Occipital lobe (tissue), 3 donors: ENCODE measurements at places on chromosomes 13 and 19. TPM values are rescaled to one million over a fixed set of nuclear protein-coding genes. Genes with fewer than 3 reads are reported as not detected.

DNA sequence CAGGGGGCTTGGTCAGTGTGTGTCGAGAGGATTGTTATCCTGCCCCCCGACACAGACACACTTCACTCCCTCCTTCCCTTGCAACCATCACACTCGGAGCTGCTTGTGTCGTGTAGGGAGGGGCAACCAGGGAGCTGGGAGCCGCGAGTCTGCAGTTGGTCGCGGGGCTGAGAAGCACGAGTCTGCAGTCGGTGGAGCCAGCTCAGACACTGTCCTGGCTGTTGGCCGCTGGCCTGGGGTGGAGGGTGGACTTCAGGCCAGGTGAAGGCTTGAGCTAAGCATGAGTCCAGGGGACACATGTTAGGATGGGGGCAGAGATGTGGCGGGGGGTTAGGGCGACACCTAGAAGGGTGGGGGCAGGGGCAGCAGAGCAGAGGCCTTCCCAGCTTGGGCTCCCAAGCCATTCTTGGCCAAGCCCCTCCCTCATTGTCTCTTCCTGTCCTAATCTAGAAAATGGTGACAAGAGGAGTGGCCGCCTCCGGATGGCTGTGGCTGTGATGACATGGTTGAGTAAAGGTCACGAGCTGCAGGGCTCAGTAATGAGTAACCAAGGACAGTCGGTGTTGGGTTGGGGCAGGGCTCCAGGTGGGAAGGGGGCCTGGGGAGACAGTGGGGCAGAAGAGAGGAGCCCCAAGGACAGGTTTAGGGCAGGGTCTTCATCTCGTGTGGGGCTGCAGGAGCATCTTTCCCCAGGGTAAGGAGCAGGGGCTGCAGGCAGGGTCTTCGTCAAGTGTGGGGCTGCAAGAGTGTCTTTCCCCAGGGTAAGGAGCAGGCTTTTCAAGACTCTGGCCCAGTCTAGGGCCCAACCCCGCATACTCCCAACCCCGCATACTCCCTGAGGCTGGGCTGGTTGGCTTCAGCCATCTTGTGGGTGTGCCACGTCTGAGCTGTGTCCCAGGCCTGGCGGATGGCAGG, 8.6 kb downstream of the PPP5C start:
- DNase-seq = no peak

DNA sequence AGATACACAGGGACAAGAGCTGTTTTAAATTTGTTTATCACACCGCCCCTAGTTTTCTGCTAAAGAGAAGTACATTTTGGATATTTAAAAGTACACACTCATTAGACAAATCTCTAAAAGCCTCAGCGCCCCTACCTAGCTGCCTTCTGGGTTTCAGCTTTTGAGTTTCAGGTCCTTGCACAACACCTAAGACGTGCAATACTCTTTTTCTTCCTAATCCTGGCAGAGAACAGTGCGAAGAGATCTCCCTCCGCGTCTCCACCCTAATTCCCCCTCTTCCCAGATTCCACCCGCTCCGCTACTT, 421 bp upstream of the KLF5 start:
- DNase-seq = no peak

DNA sequence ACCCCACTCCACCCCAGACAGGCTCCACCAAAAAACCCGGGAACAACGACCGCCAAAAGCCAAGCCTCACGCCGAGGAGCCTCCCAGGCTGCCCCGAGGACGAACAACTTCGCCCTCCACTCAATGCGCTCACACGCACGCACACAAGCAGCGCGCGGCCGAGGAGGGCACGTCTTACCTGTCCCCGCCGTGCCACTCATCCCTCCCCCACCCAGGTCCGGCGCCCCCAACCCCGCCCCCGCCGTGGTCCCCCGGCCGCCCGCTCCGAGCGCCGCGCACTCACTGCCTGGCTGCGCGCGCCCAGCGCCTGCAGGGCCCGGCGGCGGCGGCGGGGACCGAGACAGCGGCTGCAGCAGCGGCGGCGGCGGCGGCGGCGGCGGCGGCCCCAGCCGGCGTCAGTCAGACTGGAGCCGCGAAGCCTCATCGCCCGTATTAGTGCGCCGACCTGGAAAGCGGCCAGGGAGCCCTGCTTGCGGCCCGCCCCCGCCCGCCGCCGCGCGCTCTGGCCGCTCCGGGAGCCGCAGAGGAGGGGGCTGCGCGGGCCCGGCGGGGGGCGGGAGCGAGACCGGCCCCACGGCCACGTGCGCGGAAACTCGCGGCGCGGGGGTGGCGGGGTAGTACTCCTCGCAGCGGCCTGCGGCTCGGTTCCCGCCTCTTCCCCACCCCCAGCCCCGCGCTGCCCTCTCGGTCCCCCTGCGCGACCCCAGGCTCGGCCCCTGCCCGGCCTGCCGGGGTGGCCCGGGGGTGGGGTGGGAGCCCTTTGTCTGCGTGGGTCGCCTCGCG, at the start of gene SMAD9:
TSS of gene SMAD9 (minus strand) at position 406 of the 783 bp plus-strand sequence. CDS start 40,549 bp downstream, outside the sequence.
- peak; percentile 9 for DNase-seq

GRCh38 chr13:95499811-95500712, 52.5 kb upstream of the CLDN10 start:
- DNase-seq = no peak

Gene ARID3A
- total RNA-seq = 8.0 TPM

Gene NKG7
- not detected for total RNA-seq

GRCh38 chr19:50717026-50717723, 2.4 kb downstream of the SHANK1 start:
- no peak for DNase-seq

GRCh38 chr19:610801-611480, 21.3 kb downstream of the HCN2 start:
- DNase-seq = no peak

Gene ANKLE1
- 0.94 TPM for total RNA-seq

GRCh38 chr19:8499048-8499833, 3.2 kb downstream of the PRAM1 start:
- DNase-seq = no peak

Gene KIR2DL4
- not detected for total RNA-seq

GRCh38 chr13:64591971-64592370, 2638.2 kb downstream of the PCDH9 start:
- DNase-seq = no peak

Gene F7
- 0.16 TPM for total RNA-seq

Gene ZNF83
- total RNA-seq = 49.4 TPM

Gene ERF
- 7.8 TPM for total RNA-seq

Gene ICAM5
- total RNA-seq = 3.3 TPM

DNA sequence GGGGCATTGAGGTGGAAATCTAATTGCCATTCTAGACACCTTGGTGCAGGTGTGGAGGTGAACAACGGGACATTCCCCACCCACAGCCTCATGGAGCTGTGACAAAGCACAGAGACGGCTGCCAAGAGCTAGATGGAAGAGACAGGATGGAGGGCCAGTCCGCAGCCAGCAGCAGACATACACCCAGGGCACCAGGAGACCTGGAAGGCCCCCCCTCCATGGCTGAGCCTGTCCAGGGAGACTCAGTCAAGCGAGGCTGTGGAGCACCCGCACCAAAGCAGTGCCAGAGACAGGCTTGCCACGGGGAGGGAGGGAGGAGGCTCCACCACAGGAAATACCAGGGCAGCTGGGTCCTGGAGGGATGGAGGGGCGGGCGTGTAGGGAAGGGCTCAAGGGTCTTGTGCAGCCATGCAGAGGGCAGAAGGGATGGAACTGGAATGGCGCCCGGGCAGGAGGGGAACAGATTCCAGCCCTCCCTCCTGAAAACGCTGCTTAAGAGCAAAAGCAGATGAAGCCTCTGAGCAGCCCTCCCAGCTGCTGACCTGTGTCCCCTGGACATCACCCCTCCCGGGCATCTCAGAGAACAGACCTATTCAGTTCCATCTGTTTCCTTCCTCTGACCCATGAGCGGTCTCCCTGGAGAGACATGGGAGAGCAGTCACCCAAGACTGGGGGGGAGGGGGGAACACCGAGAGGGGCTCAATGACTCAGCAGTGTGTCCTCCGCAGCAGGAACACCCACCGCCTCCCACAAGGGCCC, 14.4 kb downstream of the EPS15L1 start:
- no peak for DNase-seq

GRCh38 chr19:29006057-29006735, 206.8 kb downstream of the UQCRFS1 start:
- DNase-seq = no peak

Gene SOX1
- total RNA-seq = 8.3 TPM

Gene FXYD3
- not detected for total RNA-seq
